Fibroblast of upper back skin (primary cell): ENCODE measurements at places on chromosomes 5 and 9.
A peak's percentile ranks its signal among the peaks of the same experiment; 100 is the strongest.

GRCh38 chr5:123582550-123583285 lies 70.7 kb downstream of the CSNK1G3 start:
- peak; percentile 12 for DNase-seq

DNA sequence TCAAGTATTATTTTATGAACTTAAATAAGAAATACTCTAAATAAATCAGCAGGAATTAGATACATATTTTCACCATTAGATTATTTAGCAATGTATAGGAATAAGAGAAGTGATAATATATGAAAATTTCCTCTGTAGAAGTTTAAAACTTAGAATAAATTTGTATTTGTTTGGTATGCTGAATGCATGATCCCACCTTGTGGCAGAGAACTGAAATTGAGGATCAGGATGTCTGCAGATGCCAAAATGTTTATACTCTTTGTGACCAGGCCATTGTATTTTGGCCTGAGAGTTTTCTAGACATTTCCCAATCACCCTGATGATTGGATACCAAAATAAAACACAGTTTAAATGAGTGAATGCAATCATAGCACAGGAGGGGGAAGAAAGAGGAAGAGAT lies 6.3 kb downstream of the TYRP1 start:
- peak; percentile 23 for DNase-seq

DNA sequence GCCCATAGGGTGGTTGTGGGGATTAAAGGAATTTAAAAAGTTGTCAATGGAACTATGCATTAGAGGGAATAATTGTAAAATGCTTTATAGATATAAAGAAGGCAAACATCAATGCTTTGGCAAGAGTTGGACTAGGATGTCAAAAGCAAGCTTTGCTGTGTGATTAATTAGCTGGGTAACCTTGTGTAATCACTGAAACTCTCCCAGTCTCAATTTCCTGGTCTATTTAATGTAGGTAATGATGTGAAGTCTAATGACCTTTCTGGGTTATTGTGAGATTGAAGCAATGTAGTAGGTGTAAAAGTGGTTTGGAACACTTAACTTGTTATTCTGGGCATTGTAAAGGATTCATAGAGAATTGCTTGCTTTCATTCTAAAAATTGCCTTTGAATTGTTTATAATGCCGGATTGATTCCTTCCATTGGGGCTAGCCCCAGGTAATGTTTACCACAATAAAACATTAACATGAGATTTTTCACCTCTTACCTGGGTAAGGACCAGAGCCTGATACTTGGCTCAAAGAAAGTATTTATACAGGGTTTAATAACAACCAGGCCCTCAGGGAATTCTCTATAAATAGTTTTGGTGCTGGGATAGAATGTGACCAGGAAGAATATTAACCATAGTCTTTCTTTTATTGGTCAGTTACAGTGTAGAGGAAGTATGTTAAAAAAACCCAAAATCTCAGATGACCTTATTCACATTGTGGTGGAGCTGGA lies 30.0 kb upstream of the CLINT1 start:
- DNase-seq, result no peak

DNA sequence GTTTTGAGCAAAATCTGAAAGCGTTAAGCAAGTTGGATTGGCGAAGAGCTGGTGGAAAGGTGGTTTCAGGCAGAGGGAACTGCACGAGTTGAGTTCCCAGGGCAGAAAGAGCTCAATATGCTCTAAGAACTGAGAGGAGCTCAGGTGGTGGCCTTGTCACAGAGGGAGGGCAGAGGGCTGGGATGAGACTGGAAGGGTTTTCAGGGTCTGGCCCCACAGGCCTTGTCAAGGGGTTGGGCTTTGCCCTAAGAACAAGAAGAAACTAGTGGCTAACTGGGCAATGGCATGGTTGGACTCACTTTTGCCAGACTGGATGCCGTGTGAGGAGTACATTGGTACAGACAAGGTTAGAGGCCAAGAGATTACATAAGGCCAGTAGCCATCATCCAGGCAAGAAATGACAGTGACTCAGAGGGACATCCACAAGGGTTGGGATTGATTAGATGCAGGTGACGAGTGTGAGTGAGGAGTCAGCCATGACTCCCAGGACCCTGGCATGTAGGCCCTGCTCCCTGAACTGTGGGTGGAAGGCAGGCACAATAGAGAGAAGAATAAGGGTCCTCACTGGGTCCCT lies 75.1 kb upstream of the SMIM23 start:
- DNase-seq, result no peak

- no peak for DNase-seq
Measured at GRCh38 chr5:98513380-98513779, 260.1 kb upstream of the RGMB start.

DNA sequence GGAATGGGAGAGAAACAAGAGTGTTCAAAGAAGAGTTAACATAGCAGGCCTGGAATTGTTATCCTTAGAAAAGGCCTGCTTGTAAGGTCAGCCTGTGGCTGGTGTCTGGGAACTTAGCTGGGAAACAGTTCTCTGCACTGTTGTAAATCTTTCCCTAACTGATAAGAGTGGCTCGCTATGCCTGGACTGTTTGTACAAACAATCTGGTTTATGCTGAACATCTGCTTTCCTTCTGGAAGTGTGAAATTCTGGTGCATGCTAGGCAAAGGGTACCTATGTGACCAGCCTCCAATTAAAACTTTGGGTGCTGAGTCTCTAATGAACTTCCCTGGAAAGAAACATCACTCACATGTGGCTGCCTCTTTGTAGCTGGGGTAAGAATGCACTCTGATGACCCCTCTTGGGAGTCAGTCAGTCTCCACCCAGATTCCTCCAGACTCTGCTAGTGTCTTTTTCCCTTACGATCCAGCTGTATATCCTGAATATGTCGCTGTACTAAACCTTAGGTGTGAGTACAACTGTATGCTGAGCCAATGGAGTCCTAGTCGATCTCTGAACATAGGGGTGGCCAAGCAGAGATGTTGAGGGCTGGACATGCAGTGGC lies 16.5 kb downstream of the SPARC start:
- DNase-seq, result no peak

GRCh38 chr9:123702483-123702882 lies 227.4 kb downstream of the DENND1A start:
- no peak for DNase-seq

DNA sequence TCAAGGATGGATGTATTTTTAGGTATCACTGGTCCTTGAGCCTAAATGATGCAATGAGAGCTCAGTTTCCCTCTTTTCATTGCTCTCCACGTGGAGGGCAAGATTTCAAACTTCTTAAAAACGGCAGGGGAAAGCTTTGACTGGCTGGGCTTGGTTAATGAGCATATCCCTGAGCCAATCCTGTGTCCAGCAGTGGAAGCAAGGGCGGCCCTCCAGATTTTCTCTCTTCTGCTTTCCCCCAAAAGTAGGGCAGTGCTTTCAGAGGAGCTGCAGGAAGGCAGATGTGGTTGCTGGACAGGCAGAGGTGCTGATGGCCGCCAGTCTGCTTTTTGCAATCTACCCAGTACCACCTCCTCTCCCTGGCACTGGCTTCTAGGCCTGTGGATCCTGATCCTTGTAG lies 30.0 kb upstream of the TBC1D2 start:
- no peak for DNase-seq

- DNase-seq, result no peak
Measured at GRCh38 chr5:133741818-133742355, 129.5 kb upstream of the FSTL4 start.

DNA sequence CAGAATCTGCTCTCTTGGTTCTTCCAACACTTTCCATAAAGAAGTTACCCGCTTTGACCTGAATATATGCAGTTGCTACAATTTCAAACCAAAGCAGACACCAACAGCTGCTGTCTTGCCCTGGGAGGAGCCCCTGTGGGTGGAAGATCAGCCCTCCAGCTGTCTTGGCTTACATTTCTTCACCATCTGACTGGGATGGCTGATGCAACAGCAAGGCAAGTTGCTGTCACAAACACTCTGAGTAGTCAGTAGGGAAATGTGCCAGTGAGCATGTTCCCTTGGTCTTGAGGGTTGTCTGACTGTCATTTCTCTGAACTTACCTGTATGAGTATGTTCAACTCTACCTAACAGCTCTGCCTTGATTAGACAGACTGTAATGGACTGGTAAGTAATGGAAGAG lies 152.9 kb downstream of the SGCD start:
- DNase-seq, result peak; percentile 93

DNA sequence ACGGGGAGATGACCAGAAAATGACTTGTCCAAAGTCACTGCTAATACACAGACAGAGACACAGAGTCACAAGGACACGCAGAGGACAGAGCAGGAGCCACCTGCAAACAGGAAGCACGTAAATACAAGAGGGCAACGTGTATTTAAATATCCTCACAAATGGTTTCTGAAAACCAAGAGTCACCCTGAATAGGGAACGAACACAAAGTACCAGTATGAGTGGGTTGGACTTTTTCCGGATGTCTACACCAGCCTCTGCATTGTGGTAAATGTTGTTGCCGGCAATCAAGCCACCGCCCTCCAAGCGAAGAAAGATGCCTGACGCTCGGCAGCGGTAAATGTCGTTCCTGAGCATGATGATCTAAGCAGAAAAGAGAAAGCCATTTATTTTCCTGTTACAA lies 44.5 kb downstream of the FBXO10 start:
- no peak for DNase-seq

- DNase-seq, result peak; percentile 31
Measured at GRCh38 chr5:132688536-132689339, 14.9 kb downstream of the IL4 start.

DNA sequence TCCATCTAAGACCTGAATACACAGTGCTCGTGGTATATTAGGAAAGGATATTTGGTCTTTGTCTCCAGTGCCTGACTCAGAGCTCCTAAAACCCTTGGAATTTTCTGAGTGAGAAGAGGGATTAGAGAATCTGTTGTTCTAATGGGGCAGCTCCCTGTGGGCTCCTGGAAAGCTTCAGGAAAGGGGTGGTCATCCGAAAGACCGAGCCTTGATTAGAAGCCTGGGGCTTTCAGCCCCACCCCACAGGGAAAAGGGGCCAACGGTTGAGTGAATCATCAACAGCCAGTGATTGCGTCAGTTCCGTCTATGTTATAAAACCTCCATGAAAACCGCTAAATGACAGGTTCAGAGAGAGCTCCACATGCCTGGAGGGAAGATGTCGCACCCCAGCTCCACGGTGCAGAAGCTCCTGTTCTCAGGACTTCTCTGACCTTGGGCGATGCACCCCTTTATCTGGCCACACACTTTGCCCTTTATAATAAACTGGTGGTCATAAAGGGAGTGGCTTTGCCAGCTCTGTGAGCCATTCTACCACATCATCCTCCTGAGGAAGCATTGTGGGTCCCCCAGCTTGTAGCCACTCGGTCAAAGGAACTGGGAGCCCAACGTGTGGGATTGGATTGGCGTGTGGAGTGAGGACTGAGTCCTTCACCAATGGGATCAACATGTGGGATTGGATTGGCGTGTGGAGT lies 71.0 kb upstream of the ICE1 start:
- DNase-seq, result peak; percentile 86

DNA sequence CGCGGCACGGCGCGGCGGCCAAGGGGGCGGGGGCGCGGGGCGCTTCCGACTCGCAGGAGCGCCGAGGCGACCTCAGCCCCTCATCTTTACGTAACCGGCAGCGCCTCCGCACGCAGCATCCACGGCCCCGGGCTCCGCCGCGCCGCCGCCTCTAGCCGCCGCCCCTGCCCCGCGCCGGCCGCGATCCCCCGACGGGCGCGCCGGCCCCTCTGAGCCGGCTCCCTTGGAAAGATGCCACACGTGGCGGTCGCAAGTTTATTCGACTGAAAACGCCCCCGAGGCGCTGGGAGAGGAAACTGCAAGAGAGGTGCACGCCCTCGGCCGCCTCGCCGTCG lies 1.0 kb downstream of the KLF9 start:
- DNase-seq, result peak; percentile 74

DNA sequence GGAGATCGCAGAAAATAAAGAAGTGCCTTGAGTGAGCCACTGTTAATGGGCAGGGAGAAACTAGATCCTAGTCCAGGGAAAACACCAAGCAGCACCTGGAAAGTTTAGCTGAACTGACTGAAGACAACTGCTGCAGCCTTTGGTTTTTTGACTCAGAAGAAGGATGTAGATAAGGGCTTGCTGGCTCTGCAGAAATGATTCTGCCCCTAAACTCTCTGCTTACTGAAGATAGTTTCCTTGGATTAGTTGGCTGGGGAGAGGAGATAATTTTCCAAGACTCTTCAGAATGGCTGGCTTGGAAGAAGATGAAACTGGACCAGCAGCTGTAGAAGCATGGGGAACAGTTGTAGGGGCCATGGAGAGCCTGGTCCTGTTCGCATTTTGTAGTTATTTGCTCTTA lies 471.8 kb downstream of the KDM4C start:
- no peak for DNase-seq

GRCh38 chr5:83102364-83102980 lies 25.1 kb downstream of the XRCC4 start:
- DNase-seq, result no peak

DNA sequence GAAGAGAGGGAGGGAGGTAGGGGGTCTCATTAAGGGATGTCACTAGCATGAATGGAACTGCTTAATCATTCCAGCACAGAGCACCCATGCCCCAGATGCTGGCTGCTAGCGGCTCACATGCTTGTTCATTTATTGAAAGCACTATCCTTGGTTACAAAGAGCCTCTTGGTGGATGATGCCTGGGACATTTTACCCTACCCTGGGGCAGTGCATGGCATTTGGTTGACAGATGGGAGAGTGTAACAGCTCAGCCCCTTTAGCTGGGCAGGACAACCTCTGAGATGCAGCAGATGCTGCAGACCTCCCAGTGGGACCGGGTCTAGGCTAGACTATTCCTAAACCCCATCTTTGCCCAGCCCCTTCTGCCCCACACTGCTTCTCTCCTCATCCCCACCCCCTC lies 46.9 kb upstream of the TCERG1 start:
- no peak for DNase-seq
